ENCODE measurements at places on chromosomes 1 and 21. TPM values are rescaled to one million over a fixed set of nuclear protein-coding genes. Genes with fewer than 3 reads are reported as not detected.

Gene STUM
- total RNA-seq = not detected

Gene CNIH3
- total RNA-seq = 6.2 TPM

Gene CCDC27
- total RNA-seq = not detected

Gene FCGR2B
- not detected for total RNA-seq

Gene RSPO1
- not detected for total RNA-seq

Gene NEK2
- total RNA-seq = 54.9 TPM

Gene BATF3
- total RNA-seq = 5.1 TPM

Gene ATXN7L2
- 6.4 TPM for total RNA-seq
